ENCODE measurements at places on chromosomes 16 and 17.
A peak's percentile ranks its signal among the peaks of the same experiment; 100 is the strongest.

- no peak for DNase-seq
Observed at GRCh38 chr16:12850186-12850585, 46.5 kb upstream of the CPPED1 start.

GRCh38 chr16:58001781-58002415, 691 bp downstream of the USB1 start:
- DNase-seq = no peak

GRCh38 chr16:30721167-30721566, 22.2 kb downstream of the SRCAP start:
- DNase-seq = no peak

DNA sequence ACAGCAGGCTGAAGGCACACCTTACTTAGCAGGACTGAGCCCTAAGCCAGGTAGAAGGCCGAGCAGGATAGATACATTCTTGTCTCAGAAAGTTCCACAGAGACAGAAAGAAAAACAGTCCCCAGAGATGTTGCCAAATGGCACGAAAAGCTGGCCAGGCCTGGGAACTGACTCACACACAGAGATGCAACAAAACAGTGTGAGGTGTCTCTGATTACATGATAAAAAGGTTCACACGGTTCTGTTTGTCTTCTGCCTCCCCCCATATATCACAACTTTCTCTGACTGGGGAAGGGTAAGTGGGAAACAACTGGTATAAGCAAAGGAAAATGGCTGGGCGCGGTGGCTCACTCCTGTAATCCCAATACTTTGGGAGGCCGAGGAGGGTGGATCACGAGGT, 1.7 kb downstream of the WBP2 start:
- DNase-seq = no peak

DNA sequence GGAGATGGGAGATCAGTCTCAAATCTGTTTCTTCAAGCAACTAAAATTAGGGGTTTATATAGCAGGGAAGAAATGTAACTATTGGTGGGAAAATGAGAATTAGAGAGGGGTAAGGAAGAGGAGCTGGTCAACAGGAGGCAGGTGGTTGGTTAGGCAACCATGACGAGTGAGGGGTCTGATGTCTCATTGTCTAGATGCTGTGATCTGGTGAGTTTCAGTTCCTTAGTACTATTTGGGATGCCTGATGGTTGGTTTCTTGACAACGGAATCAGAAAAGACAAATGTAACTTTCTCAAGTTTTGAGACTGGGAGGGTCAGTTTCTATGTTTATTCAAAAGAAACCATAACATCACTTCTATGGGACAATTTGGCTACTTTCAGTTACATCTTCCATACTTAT, 415.3 kb upstream of the C16orf82 start:
- no peak for DNase-seq

DNA sequence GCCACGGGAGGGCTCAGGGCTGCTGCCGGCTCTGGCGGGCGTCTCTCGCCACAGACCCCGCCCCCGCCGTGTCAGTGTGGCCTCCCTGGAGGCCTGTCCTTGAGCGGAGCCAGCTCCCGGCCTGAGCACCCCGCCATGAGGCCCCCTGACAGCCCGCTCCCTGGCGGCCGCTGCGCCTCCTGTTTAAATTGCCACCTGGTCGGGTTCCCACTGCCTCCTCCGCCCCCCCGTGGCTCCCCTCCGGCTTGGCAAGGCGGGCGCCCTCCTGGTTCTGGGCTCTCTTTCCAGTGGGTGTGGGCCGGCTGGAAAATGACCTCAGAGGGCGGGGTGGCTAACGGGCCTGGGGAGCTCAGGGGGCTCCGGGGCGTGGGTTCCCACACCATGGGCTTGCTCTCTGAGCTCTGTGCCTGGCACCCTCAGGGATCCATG, 42.1 kb upstream of the SSTR5 start:
- no peak for DNase-seq

GRCh38 chr16:77679901-77680300, 42.4 kb upstream of the NUDT7 start:
- DNase-seq = no peak

DNA sequence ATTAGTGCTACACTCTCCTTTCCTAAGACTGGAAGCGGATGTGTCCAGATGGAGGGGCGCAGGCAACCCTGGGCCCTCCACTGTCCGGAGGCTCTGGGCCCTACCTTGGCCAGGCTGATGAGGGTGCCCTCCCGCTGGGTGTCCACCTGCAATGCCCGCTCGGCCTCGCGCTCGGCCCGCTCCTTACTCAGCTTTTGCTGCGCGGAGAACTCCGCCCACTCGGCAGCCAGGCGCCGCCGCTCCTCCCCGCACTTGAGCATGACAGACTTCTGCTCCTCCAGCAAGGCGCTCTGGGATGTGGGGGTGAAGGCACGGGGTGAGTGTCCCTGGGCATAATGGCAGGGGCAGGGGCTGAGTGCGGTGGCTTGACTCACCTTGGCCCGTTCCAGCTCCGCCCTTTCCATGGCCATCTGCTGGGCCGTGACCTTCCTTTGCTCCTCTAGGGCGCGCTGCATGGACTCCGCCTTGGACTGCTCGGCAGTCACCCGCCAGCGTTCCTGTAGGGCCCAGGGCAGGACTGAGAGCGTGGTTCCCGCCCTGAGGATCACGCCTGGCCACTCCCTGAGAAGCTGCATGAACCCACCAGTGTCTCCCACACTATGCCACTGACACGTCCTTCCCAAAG, 10.1 kb upstream of the MRPL38 start:
- peak; percentile 83 for DNase-seq

GRCh38 chr17:17073030-17073564, 30.8 kb downstream of the MPRIP start:
- no peak for DNase-seq

DNA sequence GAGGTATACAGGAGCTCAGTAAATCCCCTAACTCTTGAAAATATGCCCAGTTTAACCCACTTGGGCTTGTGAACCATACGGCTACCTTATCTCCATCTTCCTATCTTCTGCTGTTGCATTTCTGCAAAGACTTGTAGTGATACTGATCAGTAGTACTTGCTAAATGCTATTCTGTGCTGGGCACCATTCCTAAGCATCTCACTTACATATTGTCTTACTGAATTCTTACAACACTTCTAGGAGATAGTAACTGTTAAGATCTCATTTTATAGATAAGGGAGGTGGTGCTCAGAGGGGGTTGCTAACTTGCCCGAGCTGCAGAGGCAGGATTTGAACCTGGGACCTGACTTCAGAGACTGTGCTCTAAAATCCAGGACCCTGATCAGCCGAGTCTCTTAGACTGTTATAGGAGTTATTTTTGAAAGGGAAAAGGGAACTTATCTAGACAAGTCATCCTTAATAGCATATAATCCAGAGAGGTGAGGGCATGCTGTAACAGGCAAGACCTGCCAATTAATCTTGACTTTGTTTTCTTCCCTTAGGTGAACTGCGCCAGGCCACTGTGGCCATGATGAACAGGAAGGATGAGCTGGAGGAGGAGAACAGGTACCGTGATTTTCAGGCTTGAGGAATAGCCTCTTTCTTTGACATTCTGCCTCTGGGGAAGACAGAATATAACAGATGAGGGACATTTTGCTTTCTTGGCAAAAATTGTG, 149.7 kb downstream of the SNX29 start:
- no peak for DNase-seq

GRCh38 chr17:7147772-7148171, 31.4 kb downstream of the ASGR1 start:
- DNase-seq = no peak

DNA sequence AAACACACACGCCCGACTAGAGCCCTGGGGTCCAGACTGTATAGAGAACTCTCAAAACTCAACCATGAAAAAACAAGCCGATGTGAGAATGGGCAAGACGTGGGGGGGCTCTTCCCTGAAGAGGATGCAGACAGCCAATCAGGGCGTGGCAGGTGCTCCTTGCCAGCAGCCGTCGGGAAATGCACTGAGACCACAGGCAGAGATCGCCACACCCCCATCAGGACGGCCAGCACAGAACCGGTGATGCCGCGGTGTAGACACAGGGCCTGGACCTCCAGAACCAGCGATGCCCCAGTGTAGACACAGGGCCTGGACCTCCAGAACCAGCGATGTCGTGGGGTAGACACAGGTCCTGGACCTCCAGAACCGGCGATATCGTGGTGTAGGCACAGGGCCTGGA, 169.2 kb downstream of the LAT start:
- DNase-seq = no peak

DNA sequence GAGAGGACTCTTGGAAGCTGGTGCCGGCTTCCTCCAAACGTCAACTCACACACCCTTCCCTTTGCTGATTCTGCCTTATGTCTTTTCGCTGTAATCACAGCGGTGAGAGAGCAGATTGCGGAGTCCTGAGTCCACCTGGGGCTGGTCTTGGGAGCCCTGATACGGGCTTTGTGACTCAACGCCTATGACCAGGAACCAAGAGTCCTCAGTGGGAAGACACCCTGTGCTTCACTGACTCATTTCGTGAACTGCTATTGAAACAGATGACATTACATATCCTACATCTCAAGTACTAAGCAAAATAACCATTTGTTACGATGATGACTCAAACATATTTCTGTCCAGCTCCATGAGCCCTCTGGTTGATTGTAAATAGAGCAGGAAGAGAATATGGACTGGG, 90.7 kb upstream of the CREBBP start:
- no peak for DNase-seq

DNA sequence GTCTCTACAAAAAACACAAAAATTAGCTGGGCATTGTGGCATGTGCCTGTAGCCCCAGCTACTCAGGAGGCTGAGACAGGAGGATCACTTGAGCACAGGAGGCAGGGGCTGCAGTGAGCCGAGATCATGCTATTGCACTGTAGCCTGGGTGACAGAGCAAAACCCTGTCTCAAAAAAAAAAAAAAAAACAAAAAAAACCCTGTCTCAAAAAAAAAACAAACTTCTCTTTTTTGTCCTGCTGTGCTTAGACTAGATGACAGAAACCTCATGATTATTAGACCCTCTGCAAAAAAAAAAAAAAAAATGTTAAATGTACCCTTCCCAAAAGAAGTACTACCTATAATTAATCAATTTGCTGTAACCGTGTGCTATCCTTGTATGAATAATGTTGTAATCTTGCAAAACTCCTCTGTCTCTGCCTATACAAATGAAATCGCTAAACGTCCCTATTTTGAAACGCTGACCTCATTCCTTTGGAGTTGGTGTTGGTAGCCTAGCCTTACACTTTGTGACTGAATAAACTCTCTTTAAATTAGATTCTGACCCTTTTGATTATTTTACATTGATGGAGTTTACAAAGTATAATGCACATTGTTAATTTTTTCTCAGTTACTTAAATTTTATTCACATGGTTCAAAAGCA, 13.6 kb upstream of the DHRS7B start:
- DNase-seq = no peak

- no peak for DNase-seq
Observed at GRCh38 chr16:77745972-77746371, 23.7 kb downstream of the NUDT7 start.

DNA sequence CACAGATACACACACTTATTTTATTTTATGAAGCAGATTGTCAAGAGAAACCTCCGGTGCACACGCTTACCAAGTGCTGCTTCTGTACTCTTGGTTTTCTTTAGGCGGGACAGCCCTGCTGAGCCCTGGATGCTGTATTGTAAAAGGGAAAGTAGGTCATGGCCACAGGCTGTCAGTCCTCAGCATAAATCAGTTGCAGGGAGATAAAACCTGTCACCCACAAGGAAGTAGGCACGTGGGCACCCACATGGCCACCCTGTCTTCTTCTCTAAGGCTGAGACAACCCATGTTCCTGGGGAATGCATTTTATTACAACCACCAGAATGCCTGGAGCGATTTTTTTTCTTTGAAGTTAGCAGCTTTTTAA, 59.3 kb downstream of the ASIC2 start:
- DNase-seq = no peak

DNA sequence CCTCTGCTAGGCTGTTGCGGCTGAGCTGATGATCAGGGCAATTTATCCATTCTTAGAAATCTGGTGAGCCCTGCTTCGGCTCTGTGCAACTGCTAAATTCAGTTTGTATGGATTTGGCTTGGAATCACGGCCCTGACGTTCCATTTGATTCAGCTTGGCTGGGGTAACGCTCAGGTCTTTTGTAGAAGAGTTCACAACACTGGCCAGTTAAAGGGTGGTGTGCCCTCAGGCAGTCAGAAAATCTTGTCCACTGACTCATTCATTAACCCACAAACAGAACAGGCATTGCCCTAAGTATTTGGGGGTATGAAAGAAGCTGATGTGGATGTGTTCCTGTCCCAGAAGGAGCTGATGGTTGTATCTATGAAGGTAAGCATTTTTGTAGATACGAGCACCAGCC, 53.9 kb downstream of the GNAO1 start:
- no peak for DNase-seq

DNA sequence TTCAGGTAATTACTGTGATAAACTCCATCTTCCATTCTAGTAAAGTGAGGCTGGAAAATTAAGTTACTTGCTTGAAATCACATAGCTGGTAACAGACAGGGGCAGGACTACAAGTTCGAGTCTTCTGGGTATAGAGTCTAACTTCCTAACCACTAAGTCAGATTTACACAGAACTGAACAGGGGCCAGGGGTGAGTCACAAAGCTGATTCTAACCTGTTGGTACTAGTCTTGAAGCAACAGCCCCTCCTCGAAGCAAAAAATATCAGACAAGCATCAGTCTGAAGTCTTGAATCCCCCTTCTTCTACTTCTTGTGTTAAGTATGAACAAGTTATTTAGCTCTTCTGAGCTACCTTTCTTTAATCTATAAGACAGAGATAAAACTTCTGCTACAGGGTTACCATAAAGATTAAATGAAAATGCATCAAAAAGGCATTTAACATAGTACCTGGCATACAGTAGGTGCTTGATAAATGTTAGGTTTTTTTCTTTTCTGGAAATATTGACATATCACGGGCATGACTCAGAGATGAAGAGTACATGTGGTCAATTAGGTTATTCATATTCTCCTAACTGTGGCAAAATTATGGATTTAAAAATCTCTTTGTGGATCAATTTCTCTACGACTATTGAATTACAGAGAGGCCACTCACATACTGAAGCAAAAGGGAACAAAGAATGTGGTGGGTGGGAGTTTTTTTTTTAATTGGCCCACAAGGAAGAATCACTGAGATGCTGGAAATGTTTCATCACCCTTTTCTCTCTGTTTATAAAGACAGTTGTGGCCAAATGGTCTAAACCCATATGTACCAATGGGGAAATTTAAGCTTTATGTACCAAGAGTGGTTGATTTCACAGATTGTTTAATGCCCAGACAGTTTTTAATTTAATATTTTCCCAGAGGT, 266.9 kb upstream of the DYNLRB2 start:
- DNase-seq = no peak

GRCh38 chr17:16465861-16466338, 26.1 kb downstream of the LRRC75A start:
- peak; percentile 45 for DNase-seq

DNA sequence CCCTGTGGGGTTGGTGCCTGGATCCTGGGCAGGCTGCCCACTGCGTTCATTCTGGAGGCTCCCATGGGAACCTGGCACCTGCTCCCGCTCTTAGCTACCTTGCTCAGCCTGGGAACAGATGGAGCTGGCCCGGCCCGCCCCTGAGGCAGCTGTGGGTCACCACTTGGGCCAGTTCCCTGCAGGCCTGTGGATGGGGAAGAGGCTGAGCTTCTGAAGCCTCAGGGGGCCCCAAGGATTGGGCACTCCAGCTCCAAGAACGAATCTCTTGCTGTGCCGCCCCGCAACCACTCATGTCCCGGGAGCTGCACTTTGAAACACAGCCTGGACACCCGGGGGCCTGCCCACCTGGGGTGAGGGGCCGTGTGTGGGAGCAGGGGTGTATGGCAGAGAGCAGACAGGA, 37.7 kb downstream of the BAHCC1 start:
- DNase-seq = no peak

All from H9 (cell line).